Activated T-cell treated with anti-CD3 and anti-CD28 coated beads, Interleukin-2, amount 50 U/mL, for 72 hours (primary cell): ENCODE measurements at places on chromosomes 4 and X.

- DNase-seq, result no peak
Observed at GRCh38 chrX:54484666-54485065, 11.4 kb downstream of the FGD1 start.

DNA sequence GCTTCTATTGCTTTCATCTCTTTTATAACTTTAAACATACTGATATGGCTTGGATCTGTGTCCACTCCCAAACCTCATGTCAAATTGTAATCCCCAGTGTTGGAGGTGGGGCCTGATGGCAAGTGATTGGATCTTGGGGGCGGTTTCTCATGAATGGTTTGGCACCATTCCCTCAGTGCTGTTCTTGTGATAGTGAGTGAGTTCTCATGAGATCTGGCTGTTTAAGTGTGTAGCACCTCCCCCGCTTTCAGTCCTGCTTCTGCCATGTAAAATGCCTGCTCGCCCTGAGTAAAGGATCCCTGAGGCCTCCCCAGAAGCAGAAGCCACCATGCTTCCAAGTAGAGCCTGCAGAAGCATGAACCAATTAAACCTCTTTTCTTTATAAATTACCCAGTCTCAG is 17.7 kb downstream of the MND1 start:
- no peak for DNase-seq

DNA sequence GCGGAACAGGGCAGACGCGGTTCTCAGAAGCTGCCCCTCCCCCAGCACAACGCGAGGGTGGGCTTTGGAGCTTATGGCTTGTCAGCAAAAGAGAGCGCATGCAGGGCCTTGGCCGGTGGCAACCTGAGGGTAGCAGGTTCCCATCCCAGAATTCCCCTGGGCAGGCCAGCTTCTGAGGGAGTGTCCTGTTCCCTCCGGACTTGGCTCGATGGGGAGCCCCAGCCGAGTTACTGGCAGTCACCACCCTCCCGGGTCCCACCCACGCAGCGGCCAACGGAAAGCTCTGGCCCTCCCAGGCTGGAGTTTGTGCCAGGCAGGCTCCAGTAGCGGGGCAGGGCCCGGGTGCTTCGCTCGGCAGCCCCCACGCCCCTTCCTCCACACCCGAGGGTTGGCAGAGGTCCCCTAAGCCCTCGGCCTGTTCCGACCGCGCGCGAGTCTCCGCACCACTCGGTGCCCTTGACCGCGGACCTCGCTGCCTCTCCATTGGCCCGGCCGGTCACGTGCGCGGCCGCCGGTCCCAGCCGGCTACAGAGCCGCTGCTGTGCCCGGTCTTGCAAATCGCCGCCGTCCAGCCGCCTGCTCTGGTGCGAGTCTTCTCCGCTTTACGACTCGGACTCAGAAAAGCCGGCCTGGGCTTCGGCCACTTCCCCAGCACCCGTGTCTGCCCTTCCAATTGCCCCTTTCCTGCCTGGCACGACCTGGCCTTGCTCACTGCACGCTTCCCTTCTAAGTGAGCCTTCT is 20.9 kb upstream of the MTM1 start:
- DNase-seq, result peak; percentile 40

DNA sequence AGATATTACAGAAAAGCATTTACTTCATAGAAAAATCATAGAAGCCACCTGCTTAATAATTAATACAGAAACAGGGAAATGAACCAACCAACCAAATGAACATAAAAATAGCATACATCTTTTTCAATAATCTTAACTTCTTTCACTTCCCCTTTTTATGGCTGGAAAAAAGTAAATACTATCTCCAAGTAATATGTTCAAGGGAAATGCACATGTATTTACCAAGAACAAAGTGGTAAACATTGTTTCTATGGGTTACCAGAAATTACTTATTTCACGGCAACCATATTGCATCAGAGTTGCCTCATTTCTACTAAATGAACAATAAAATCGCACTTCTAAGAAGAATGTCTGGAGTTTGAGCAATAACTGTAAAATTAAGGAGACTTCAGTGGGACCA is 321.3 kb downstream of the TMA16 start:
- no peak for DNase-seq

- no peak for DNase-seq
Observed at GRCh38 chr4:156725257-156725656, 246.3 kb downstream of the PDGFC start.

GRCh38 chr4:145047151-145047550 is 50.8 kb downstream of the ANAPC10 start:
- no peak for DNase-seq

GRCh38 chrX:129987871-129988270 is 5.4 kb downstream of the BCORL1 start:
- no peak for DNase-seq

GRCh38 chrX:31228909-31229308 is 157.1 kb upstream of the FTHL17 start:
- DNase-seq, result no peak

- DNase-seq, result no peak
Observed at GRCh38 chr4:36024901-36025660, 219.2 kb downstream of the ARAP2 start.

- DNase-seq, result no peak
Observed at GRCh38 chr4:87416965-87417364, 5.4 kb upstream of the NUDT9 start.

DNA sequence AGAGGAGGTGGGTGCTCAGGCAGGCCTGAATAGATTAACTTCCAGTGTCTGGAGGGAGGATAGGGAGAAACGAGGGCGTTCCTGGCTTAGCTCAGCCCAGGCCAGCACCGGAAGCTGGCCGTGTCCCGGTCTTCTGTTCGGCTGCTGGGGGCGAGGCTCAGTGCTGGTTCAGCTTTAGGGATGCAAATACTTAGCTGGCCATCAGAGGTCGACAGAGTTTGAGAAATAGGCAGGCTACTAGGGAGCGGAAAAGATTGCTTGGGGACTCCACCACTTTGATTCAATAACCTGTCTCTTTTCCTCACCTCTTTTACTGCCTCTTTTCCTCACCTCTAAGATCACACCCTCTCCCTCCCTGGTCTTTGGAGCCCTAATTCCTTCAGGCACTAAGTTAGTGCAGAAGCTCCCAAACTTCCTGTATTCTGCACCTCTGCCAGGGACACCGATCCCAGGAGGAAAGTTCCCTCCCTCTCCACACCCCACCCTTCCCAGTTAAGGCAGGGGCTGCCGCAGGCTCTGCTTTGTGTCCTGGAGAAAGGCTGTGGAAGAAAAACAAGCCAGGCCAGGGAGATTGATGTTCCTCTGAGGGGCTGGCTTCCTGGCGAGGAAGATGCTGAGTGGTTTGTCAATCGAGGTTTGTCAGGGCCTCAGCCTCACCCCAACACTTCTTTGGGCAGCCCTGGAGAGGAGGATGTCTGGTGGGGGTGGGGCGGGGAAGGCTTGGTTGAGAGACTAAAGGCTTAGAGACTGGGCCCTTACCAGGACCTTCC is 6.0 kb upstream of the EFNB1 start:
- DNase-seq, result peak; percentile 24

- no peak for DNase-seq
Observed at GRCh38 chr4:38769441-38769840, 13.3 kb downstream of the TLR10 start.

DNA sequence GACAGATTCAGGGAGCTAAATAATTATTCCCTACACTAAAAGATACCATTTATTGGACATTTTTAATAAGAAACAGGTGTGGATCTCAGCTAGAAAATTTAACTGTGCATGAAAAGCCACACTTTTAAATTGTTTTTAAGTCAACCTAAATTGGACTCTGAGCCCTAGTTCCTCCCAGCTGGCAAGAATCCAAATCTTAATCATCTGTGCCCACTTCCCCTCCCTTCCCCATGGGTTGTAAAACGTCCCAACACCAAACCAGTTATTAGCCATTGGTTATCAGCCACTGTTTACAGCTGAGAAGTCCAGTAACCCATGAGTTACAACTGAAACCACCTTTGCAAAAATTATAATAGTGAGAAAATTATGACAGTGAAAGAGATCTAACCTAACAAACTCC is 125.6 kb upstream of the S100G start:
- no peak for DNase-seq

GRCh38 chr4:4857809-4858508 is 1.5 kb upstream of the MSX1 start:
- no peak for DNase-seq

DNA sequence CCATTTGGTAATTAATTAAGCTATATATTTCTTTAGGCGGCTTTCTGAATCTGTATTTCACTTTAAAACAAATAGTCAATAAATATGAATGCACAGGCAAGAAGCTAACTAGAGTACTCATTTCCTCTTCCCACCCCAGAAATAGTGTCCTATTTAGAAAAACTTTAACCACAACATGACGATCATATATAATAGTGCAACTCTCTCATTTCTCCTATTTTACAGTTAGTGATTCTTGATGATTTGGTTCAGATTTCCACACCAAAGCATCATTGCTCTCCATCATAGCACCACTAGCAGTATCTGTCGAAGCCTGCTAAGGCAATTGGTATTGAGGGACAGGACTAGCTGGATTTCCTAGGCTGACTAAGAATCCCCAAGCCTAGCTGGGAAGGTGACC is 184.0 kb upstream of the GALNTL6 start:
- no peak for DNase-seq

DNA sequence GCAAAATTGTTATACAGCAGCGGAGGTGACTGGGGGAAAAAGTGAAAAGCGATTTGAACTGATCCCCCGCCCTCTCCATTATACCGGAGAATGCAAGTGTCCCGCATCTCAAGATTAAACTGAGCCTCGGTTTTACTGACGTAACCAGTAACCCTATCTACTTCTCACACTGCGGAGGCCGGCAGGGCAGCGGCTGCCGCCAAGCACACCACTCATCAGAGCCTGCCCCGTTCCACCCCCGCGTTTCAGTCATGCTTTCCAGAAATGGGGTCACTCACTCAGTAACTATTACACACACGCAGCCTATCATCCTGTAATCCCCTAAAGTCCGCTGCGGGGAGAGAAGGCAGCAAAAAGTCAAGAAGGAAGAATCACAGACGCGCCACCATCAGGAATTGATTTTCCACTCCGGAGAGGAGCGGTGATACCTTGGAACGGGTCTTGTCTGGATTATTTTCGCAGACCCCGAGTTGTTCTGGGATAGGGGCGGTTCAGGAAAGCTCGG is 1.4 kb downstream of the RPS6KA3 start:
- peak; percentile 81 for DNase-seq

- no peak for DNase-seq
Observed at GRCh38 chr4:108425988-108426387, 194.4 kb upstream of the RPL34 start.

- no peak for DNase-seq
Observed at GRCh38 chrX:43718081-43718480, 62.0 kb downstream of the MAOA start.

GRCh38 chrX:9789555-9789954 is 3.3 kb downstream of the SHROOM2 start:
- no peak for DNase-seq

DNA sequence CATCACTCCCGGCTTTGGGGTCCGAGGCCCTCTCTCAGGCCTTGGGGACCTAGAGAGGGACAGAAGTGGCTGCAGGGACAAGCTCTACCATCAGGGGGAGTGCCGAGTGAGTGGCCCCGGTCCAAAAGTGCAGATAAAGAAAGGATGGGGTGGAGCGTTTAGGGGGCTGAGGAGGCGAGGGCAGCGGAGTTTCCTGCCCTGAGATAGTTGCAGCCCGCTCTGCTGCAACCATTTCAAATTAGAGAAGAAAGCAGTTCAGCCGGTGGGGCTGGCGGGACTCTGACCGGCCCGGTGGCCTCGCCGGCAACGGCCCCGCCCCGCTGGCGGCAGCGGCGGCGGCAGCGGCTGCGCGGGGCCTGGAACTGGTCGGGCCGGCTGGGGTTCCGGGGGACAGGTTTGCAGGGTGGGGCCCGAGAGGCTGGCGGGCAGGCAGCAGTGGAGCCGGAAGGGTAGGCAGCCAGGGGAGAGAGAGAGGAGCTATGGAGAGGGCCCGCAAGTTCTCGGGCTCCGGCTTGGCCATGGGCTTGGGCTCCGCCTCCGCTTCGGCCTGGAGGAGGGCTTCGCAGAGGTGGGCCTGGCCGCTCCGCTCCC is 7.6 kb downstream of the DLG3 start:
- DNase-seq, result peak; percentile 72

- DNase-seq, result peak; percentile 1
Observed at GRCh38 chr4:81214144-81214880, 710 bp downstream of the PRKG2 start.

DNA sequence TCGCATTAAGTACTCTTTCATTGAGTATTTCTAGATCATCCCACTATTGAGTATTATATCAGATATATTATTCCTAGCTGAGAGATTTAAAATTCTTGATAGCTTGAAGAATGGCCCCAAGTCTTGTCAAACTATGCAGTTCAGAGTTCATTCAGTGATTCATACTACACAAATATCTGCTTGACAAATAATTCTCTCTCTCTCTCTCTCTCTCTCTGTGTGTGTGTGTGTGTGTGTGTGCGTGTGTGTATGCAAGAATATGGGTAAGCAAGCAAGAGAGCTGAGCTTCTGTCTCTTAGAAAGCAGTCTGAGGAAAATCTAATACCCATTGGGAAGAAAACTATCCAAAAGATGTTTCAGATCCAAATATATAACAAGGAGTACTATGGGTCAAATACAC is 142.0 kb downstream of the SLC10A7 start:
- no peak for DNase-seq

DNA sequence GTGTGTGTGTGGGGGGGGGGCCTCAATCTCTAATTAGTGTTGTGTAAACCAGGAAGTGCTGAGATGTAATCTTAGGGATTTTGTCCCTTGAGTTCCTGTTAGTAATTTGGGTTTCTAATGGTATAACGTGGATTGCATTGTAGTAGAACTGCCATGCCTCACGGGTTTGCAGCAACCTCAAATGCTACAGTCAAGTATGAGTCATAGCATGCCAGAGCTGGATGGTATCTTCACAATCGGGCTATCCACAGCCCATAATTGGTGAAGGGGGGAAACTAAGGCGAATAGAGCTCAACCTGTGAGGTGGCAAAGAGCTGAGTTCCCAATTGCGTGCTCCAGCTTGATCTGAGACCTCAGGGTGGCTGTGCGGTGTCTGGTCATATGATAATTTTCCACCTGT is 2.2 kb upstream of the FMR1NB start:
- no peak for DNase-seq

DNA sequence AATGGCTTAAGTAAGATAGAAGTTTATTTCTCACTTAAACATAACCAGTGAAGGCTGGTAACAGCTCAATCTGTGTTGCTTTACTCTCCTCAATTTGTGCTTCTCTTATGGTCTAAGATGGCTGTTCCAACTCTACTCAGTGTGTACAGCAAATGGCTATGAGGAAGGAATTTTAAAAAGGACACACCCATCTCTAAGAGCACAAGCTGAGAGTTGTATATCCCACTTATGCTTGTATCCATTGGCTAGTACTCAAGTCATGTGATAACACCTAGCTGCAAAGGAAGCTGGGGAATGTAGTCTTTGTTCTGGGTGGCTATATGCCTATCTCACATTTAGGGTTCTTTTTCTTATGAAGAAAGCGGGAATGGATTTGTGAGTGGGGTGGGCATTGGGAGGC is 63.3 kb downstream of the GPAT3 start:
- no peak for DNase-seq

GRCh38 chr4:123588631-123589241 is 192.1 kb downstream of the SPRY1 start:
- no peak for DNase-seq

- DNase-seq, result no peak
Observed at GRCh38 chr4:159106636-159107035, 3.8 kb downstream of the RAPGEF2 start.

GRCh38 chr4:34731070-34731469 is 1513.2 kb downstream of the ARAP2 start:
- no peak for DNase-seq

- DNase-seq, result no peak
Observed at GRCh38 chrX:39654183-39654925, 443.4 kb downstream of the BCOR start.
